ENCODE measurements at places on chromosomes 6 and 20.

DNA sequence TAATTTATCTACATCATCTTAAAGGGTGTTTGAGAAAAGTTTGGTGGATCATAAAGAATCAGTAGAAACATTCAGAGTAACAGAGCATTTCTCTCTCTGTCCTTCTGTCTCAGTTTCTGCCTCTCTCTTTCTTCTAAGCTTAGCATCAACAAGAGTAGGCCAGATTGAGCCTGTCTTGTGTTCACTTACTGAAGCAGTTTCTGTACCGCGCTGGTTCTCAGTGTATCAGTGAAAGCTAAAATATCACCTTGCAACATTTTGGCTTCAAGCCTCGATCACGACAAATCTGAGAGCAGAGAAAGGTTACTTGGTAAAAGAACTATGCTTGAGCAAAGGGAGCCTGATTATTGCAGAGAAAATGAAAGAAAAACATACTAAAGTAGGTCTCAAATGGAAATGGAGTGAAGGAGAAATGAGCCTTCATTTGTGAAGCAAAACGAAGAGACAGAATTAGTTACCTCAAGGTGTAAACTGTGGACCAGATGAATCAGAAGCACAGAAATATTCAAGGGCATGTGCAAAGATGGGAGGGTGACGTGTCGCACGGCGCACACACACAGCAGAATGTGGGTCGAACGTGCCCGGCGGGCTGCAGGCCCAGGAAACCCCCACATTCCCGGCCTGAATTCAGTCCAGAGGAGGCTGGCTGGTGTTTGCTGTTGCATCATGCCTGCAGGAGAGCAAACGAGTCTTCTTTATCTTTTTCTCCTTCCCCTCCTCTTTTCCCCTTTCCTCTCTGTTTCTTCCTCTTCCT is 509.3 kb downstream of the QKI start:
- no peak for DNase-seq

DNA sequence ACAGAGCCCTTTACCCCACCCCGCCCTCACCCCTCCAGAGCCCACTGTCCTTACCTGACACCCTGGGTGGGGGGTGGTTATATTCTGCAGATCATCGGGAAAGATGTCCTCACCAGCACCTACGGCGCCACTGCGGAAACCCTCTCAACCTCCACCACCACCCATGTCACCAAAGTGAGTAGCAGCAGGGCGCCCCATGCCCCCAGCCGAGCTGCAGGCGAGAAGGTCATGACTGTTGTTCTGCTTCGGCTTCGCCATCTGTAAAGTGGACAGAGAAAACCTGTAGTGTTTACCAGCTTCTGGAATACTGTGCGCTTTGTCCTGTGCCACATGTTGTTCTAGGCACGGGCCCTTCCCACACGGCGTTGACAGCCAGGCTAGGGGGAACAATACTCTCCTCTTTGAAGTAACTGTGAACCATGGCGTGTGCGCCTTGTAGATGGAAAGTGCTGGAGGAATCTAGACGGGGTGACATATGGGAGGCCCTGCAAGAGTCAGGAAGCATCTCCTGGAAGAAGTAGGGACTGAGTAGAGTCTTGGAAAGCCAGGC is 16.5 kb upstream of the AAR2 start:
- no peak for DNase-seq

DNA sequence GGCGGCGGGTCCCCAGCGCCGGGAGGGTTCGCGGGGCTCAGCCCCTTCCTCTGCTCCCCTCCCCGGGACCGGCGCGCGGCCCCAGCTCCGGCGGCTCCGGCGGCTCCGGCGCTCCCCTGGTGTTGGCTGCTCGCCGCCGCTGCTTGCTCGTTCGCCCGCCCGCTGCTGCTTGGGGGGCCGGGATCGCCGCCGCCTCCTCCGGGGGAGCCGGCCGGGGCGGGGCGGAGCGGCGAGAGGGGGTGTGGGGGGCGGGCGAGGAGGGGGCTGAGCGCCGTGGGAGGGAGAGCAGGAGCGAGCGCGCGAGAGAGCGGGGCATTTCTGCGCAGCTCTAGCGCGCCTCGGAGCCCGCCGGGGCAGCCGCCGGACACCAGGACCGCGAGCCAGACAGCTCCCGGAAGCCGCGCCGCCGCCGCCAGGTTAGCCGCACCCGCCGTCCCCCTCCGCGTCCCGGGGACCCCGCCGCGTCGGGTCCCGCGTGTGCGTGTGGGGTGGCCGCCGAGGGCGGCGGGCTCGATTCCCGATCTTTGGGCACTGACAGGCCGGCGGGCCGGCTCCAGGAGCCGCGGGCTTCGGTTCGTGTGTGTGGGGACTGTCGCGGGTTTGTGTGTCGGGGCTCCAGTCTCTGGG is 62.0 kb upstream of the EPB41L1 start:
- DNase-seq, result no peak

GRCh38 chr6:79384845-79385244 is 150.4 kb upstream of the HMGN3 start:
- peak; percentile 98 for DNase-seq

- no peak for DNase-seq
These were observed 646.5 kb upstream of the NOX3 start for GRCh38 chr6:156102129-156102528.

DNA sequence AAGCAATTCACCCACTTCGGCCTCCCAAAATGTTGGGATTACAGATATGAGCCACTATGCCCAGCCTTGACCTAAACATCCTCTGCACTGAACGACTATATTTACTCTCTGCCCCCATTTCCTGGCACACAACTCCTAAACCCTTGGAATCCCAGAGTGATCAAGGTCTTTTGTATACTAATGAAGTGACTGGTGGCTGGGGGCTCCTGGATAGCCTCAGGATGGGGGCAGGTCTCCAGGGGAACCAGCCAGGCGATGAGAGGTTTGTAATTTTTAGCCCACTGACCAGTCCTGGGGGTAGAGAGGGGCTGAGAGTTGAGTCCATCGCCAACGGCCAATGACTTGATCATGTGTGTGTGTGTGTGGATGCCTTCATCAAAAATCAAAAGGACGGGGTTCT is 71.1 kb downstream of the FAM50B start:
- DNase-seq, result no peak

DNA sequence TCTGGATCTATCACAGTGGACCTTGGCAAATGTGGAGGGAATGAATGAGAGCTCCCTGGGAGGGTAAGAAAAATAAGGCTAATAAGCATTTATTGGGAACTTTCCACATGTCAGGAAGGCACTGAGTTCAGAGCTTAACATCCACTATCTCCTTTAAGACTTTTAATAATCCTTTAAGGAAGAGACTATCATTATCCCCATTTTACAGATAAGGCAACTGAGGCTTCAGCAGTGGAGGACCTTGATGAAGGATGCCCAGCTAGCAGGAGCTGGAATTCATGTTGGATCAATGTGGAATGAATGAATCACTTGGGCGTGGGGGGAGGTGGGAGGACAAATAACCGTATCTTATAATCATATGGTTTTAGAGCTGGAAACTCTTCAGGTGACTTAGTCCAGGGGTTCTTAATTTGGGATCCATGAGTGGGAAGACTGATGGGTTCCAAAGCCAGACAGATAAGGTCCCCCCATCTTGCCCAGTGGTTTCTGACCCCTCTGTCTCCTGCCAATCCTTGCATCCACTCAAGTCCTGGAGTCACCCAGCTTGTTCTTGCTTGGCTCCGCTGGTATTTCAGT is 54.9 kb downstream of the CD40 start:
- DNase-seq, result no peak

DNA sequence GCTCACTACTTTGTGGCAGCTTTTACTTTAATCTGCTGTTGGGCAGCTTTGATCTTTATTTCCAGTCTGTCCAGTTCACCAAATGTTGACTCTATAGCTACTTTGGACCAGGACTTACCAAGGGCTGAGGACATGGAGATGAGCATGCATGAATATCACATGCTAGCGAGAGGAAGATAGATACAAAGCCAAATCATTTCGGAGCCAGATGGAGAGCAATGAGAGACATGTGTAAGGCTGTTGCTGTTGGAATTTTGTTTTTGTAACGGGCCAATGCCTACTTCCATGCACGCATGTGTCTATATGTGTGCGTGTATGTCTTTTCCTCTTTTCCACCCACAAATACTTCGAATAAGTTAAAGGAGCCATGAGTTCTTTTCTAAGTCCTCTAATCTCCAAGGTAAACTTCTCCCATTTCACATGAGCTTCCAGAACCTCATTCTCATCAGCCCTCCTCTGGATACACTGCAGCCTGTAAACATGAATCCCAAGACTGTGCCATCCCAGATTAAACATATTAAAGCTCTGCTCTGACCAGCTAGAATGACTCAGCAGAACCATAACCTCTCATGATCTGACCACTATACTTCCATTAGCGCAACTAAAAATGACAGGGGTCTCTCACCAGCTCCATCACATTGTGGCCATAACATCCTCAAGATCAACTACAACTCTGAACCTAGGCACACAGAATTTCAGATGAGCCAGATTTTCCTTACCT is 160.7 kb downstream of the LRFN2 start:
- DNase-seq, result no peak

GRCh38 chr20:14609328-14610221 is 272.2 kb upstream of the FLRT3 start:
- DNase-seq, result no peak

DNA sequence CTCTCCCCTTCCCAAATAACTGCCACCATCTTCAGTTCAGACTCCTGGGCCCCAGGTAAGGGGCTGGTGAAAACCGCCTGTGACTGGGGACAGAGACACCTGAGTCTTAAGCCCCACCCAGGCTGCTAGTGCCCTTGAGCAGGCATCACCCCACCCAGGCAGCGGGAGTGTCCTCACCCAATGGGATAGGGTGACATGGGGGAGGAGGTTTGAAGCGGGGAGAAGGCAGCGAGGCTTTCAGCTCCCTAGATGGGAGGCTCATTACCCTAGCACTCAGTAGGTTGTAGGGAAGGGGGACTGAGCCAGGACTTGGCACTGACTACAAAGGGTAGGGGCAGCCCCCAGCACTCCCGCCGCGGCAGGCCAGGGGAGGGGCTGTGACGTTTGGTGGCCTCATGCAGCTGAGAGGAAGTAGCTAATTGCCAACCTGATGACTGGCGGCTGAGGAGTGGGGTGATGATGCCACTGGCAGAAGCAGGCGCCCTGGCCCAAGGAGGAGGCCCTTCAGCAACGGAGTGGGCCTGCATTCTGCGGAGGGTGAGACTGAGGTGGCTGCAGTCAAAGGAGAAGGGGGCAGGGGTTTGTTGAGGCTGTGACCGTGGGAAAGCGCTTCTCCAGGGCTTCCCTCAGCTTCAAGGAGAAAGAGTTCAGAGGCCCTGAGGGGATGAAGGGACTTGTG is 126.9 kb downstream of the MRPL14 start:
- DNase-seq, result peak; percentile 79

DNA sequence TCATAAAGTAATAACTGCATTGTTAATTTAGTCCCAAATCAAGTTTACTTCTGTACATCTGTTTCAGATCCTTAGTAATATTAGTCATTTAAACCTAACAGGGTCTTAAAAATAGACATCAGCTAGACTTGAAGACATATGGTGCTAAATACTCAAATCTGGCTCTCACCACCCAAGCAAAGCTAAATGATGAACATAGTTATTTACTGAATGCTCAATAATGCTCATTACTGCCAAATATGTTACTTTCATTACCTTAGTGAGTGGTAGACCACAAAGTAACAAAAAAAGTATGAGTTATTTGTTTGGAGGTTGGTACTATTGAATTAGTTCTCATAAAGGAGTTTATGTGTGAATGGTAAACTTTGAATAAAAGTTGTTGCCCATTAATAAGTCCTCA is 502.1 kb downstream of the PKHD1 start:
- no peak for DNase-seq

- DNase-seq, result no peak
These were observed 23.4 kb downstream of the CASP8AP2 start for GRCh38 chr6:89853068-89853467.

All from NCI-H2029 (cell line).